ENCODE measurements at places on chromosomes 7 and 10. TPM values are rescaled to one million over a fixed set of nuclear protein-coding genes. Genes with fewer than 3 reads are reported as not detected.

TYW1B gene
- total RNA-seq = 4.8 TPM

SP8 gene
- total RNA-seq = not detected

DNA sequence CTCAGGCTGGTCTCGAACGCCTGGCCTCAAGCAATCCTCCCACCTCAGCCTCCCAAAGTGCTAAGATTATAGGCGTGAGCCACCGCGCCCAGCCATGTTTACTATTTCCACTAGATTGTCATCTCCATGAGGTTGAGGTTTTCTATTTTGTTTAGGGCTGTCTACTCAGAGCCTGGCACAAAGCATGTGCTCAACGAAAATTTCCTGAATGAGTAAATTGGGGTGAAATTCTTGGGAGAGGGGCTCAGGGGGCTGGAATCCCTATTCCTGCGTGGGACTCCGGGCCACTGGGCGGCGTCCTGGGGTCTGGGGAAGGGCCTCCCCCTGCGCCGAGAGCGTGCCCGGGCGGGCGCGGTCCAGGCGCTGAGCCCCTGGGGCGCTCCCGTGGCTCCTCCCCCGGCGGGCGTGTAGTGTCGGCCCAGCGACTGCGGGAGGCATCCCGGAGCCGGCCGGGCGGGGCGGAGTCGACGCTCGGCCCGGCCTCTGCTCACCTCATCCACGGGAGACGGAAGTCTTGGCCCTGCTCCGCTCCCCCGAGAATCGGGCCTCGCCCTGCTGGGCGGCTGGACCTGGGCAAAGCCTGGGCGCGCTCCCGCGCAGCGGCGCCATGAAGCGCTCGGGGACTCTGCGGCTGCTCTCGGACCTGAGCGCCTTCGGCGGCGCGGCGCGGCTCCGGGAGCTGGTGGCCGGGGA, at the start of gene HPS6:
Gene HPS6 (plus strand): TSS at position 482 of the 693 bp plus-strand sequence. CDS start 126 bp downstream, at position 608.
- peaks cover 21% of the 10 kb centered on the region for H3K4me1 ChIP-seq
- H3K27me3 ChIP-seq = no peaks in the 10 kb centered on the region
- peak within 1 kb of the TSS; percentile 86 for H3K27ac ChIP-seq
- H3K36me3 ChIP-seq = no peaks in the 10 kb centered on the region
- peak; percentile 88 for DNase-seq

DNA sequence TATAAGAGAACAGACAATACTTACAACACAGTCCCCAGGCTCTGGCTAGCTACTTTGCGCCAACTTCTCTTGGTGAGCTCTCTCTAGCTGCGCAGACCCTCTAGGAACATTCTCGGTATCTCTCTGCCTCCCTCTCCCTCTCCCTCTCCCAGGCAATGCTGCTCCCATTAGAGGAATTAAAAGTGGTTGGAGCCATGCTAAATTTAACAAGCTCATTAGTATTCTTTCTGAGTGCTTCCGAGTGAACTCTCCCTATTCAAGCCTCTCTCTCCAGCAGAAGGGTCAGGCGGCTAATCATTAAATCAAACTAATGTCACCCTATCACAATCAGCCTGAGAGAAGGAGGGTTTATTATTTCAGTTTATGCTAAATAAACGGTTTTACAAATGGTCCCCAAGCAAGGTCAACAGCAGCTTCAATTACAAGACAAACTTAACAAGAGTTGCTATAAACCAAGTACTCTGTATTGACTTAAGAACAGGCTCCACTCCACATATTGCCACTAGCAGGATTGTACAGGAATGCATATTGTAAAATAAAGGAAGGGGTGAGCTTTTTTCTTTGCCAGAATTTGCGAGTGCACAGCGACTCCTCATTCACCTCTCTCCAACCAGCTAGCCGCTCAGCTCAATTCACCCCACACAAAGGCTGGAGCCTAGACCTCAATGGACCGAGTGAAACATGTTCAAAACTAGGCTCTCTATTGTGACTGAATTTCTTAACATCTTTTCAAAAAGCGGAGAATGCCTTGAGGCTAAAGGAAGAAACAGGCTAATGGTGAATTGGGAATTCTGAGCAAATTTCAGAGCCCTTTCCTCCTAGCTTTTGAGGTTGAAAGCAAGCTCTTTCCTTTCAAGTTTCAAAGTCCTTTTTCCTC, 84.4 kb downstream of the GLI3 start:
- DNase-seq = no peak
- peaks cover 5% of the 10 kb centered on the region for H3K27me3 ChIP-seq
- no peak overlapping the region for H3K27ac ChIP-seq
- H3K4me3 ChIP-seq = no peak overlapping the region

DNA sequence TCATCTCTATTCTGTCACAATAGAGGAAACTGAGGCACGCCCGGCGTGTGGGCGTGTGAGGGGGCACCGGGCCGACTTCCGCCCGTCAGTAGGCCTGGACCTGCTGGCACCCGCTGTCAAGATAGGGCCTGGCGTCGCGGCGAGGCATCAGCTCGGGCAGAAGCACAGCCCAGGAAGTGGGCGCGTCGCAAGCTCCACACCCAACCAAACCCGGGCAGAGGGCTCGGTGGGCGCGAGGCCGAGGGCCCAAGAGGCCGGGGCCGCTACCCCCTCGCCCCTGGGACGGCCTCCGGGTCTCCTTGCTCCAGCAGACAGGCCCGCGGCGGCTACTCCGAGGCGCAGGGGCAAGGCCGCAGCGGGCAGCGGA, 91.2 kb downstream of the SPAG6 start:
- no peaks in the 10 kb centered on the region for H3K27me3 ChIP-seq
- peaks cover 2% of the 10 kb centered on the region for H3K36me3 ChIP-seq
- peak overlapping the region; percentile 98 for H3K27ac ChIP-seq
- DNase-seq = no peak
- peak overlapping the region; percentile 93 for H3K4me3 ChIP-seq

DNA sequence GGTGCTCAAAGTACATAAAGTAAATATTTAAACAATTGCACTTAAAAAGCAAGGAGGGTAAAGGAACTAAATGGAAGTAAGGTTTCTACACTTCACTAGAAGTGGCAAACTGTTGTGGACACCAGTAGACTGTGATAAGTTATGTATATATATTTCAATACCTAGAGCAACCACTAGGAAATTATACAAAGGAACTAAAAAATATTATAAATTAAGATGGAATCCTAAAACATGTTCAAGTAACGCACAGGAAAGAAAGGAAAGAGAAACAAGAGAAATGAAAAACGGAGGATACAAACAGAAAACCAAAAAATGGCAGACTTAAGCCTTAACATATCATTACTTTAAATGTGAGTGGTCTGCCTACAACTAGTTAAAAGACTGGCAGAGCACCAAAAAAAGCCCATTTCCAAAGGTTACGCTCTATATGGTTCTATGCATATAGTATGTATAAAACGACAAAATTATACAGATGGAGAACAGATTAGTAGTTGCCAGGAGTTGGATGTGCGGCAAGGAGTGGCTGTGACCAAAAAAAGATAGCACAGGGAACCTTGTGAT, 19.0 kb downstream of the VPS41 start:
- peaks cover 12% of the 10 kb centered on the region for H3K4me1 ChIP-seq

Measured in T-helper 17 cell (primary cell).